ENCODE measurements at places on chromosomes 3 and 15. TPM values are rescaled to one million over a fixed set of nuclear protein-coding genes. Genes with fewer than 3 reads are reported as not detected.

The CLDN18 gene
- total RNA-seq, result not detected

The AADACL2 gene
- total RNA-seq, result not detected

The THAP10 gene
- total RNA-seq, result 4.8 TPM

DNA sequence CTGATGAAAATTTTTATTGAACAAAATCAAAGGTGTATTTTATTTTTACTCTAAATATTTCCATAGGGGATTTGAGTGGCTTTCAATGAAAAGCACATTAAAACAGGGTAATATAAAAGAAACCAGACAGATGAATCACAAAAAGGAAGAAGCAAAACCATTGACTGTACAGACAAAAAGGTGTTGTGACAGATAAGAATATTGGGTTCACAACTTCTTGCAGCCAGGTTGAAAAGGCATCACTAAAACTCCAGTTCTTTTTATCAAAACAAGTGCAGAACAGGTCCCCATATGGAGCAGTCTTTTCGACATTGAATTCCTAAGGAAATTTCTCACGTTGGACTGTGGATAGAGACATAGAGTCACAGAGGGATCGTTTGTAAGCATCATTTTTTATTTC, 53.8 kb downstream of the AGTR1 start:
- DNase-seq, result no peak

The AADAC gene
- total RNA-seq, result not detected
